Heart left ventricle (tissue), 16 donors: ENCODE measurements at places on chromosomes 11 and 22. TPM values are rescaled to one million over a fixed set of nuclear protein-coding genes. Genes with fewer than 3 reads are reported as not detected.

DNA sequence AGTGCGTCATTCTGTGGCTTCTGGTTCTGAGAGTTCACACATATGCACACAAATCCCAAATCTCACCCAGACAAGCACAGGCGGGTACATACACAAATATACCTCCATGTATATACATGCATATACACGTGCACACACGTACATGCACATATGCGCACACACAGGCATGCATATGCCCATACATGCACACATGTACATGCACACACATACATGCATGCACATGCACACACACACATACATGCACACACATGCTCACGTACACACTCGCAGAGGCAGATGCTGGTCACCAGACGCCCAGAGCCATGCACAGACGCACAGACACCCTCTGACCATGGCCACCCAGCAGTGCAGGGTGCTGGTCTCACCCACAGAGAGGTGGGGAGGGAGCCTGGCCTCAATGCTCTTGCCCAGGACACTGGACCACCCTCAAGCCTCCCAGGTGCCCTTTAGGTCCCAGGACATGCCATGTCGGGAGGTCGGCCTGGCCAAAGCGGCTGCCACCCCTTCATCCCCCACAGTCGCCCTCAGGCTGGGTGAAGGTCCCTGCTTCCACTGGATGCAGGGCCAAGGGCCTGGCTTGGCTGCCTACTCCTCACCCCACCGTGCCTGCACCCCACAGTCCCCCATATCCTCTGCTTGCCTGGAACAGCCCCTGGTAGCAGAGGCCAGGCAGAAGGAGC, 9.5 kb downstream of the DUSP8 start:
- DNase-seq, result no peak

DNA sequence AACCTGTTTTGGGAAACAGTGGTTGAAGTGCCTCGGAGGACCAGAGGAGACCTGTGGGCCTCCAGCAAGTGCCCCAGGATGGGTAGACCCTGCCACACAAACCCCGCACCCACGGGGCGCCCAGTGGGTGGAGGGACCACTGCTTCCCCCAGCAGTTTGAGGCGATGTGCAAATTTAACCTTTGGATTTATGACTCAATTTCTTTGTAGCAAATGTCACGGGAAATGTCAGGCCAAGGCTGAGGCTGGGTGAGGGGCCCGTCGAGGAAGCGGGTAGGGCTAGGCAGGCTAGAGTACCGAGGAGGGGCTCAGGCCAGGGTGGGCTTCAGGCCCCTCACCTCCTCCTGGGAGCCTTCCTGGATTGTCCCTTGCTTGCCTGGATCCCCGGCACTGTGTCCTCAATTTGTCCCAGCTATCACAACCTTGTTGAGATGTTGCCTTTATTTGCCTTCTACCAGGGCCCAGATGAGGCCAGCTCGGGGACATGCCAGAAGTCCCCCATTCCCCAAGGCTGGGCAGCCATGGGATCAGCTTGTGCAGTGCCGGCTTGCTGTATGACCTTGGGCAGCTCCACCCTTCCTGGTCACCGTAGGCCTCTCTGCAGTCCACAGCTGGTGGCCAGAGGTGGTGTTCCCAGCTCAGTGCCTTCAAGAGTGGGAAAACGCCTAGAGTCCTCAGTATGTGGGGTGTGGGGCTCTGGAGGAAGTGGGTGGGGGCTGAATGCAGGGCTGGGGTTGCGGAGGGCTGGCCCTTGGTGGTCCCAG, 39.5 kb upstream of the PRODH start:
- no peak for DNase-seq

- DNase-seq, result no peak
These were observed 93.9 kb downstream of the DSCAML1 start for GRCh38 chr11:117702946-117703598.

GPR83 gene
- total RNA-seq, result 0.18 TPM

DNA sequence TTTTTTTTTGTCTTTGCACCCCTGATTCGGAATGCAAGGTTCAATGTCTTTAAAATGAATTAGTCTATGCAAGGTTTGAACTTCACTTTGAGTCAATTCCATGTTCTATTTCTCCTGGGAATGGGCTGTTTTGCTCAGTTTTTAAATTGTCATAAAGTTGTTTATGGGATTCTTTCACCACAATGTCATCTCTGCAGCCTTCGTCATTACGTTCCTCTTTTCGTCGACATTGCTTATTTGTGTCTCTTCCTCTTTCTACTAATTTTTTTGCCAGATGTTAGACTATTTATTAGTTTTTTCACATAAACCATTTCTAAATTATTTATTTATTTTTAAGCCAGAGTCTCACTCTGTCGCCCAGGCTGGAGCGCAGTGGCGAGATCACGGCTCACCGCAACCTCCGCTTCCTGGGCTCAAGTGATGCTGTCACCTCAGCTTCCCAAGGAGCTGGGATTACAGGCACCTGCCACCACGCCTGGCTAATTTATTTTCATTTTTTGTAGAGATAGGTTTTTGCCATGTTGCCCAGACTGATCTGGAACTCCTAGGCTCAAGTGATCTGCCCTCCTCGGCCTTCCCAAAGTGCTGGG, 7.1 kb upstream of the TNNT3 start:
- DNase-seq, result no peak

SCGB1D2 gene
- total RNA-seq, result not detected

DNA sequence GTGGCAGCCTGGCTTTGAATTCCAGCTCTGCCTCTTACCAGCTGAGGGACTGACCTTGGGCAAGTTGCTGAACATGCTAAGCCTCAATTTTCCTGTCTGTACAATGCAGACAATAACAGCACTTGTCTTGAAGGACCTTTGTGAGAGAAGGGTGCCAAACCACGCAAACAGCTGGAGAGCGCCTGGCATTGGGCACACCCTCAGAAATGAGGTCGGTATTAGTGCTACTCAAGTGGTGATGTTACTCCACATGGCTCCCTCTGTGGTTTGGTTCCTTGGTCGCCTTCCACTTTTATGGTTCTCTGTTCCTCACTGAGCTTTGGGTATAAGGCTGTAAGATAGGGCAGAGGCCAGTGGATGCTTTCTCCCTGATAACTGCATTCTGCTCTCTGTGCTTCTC, 8.2 kb downstream of the UBASH3B start:
- no peak for DNase-seq

DNA sequence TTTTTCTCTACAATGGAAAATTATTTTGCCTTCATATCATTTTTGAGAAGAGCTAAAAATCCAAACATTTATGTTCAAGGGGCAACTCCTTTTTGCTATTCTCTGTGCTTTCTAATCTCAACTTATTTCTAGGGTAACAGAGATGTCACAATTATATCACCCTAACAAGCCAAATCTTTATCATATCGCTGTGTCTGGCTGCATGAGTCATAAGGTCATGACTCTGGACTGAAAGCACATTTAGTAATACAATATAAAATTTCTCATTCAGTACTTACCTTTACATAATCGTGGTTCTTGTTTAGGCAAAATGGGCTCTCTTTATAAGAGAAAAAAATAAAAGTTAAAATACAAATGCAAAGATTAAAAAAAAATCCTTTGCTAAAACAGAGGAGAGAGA, 326.0 kb downstream of the CASP12 start:
- DNase-seq, result no peak

NRIP3 gene
- total RNA-seq, result 0.58 TPM

DNA sequence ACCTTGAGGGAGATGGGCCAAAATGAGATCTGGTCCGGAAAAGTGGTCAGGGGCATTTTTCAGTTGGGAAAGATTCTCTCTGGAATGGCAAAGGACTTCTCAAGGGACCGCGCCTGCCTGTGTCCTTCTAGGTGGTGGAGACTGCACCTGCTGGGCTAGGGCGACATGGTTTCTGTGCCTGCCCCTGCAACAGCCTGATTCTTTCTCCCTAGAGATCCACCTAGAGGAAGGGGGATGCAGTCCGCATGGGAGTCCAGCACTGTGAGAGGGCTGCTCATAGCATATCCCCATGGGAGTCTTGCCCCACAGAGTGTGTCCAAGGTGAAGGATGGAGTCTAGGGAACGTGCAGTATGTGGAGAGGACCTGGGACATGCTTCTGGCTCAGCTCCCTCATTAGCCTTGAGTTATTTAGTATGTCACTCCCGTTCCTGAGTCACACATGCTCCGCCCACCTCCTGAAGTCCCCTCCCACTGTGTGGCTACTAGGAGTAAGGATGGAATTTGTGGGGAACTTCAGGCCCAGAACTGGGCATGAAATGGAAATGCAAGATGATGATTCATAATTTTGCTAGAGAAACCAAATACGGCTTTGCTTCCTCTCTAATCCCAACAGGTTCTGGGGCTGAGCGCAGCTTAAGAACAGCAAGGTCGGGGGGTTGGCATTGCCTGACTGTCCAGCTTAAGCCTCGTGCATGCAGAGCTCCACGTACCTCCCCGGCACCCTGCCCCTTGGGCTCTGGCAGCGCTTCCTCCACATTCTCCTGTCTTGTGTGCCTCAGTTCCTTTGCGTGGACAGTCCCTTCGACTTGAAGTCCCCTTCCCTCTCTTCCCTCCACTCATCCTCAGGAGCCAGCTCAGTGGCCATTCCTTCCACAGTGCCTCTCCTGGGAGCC, 35.0 kb downstream of the GRIK4 start:
- DNase-seq, result no peak

- peak; percentile 36 for DNase-seq
These were observed 36.1 kb upstream of the OR8B8 start for GRCh38 chr11:124481365-124482323.

C11orf42 gene
- total RNA-seq, result not detected

CECR2 gene
- 8.3 TPM for total RNA-seq

DNA sequence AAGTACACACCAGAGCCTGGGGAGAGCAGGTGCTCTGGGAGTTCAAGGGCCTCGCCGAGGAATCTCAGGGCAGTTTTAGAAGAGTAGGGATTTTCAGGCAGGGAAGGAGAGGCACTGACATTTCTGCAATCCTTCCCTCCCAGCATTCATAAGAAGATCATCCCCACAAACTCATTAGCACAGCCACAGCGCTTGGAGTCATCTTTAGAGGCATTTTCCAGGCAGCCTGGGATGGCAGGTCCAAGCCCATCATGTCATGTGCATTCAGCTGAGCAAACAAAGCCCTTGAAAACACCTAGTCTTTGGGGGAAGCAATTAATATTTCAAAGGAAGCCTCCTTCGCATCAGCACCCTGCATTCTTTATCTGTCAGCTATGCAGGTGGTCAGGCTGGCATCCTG, 43.8 kb downstream of the MAP6 start:
- no peak for DNase-seq

DNA sequence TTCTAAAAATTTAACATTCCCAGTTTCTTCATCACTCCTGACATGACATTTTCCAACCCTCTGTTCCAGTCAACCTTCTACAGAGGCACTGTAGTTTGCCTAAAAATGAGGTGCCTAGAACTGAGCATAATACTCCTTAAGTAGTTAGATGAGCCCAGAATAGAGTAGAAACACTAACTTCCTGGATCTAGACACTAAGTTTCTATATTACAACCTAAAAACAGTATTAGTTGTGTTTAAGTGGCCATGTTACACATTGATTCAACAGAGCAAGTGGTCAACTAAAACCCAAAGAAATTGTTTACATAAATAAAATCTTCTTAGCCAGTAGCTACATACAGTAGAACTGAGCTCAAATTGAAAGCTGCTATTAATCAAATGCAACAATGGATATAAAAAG, 1.3 kb downstream of the HPS5 start:
- no peak for DNase-seq

DNA sequence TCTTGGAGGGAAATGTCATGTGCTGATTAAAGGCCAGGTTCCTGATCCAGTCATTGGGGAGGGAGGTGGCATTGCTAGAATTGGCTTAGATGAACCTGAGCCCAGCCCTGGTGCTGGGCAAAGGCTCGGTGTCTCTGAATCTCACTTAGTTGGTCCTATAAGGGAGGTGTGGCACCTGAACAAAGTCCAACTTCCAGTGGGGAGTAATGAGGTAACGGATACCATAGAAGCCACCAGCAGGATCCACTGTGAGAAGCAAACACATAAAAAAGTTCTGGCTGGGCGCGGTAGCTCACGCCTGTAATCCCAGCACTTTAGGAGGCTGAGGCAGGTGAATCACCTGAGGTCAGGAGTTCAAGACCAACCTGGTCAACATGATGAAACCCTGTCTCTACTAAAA, 26.6 kb downstream of the PRDM11 start:
- DNase-seq, result no peak

DNA sequence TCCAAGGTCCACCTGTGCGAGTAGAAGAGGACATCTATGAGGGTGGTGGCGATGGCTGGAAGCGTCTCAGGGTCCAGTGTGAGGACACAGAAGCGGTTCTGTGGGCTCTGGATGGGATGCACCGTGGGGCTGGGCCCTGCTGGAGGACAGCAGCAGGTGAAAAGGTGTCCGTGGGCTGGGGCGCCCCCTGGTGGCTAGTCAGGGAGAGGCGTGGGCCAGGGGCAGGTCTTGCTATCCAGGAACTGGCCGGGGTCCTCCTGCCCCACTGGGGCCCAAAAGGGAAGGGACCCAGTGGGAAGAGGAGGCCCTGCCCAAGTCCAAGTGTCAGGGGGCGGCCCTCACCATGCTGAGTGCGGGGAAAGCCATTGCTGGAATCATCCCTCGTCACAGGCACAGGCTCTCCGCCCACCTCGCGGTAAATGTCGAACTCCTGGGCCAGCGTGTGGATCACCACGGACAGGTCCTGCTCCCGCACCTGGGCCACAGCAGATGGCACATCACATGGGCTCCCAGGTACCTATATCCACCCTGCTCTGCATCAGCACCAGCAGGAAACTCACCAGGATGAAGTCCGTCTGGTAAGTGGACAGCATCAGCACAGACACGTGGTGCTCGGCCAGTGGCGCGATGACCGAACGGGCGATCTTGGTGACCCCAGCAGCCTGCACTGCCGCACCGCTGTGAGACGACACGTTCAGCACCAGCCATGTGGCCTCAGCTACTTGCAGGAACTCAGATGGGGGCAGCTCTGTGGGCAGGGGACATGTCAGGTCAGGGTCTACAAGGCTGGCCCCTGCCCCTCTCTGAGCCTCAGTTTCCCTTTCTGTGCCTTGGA, 2.3 kb downstream of the CASTOR1 start:
- no peak for DNase-seq

OR10D3 gene
- not detected for total RNA-seq

- no peak for DNase-seq
These were observed 159.3 kb downstream of the CASP12 start for GRCh38 chr11:104738918-104739317.

GRCh38 chr11:22666688-22667439, 453 bp downstream of the GAS2 start:
- peak; percentile 79 for DNase-seq

DNA sequence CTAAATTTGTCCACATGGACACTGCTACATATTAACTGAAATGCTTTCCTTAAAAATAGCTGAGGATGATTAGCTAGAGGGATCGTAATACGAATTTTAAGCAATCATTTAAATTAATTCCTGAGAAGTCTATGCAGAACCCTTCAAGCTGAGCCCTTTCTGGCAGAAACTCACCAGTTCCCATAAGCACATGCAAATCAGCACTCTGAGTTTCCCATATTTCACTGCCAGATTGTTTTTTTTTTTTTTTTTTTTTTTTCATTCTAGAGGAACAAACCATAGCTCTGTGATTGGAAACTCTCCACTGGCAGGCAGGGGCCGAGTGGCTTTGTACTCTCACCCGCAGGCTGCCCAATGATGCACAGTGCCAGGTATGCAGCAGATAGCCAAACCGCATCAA, 145.6 kb downstream of the EFCAB6 start:
- DNase-seq, result no peak

CARD18 gene
- not detected for total RNA-seq

- no peak for DNase-seq
These were observed 107.1 kb upstream of the DDI1 start for GRCh38 chr11:103929170-103929903.
